ENCODE measurements at places on chromosomes 4 and X.
A peak's percentile ranks its signal among the peaks of the same experiment; 100 is the strongest.

- peak; percentile 66 for DNase-seq
Measured at GRCh38 chr4:116358633-116359222, 726.6 kb downstream of the TRAM1L1 start.

DNA sequence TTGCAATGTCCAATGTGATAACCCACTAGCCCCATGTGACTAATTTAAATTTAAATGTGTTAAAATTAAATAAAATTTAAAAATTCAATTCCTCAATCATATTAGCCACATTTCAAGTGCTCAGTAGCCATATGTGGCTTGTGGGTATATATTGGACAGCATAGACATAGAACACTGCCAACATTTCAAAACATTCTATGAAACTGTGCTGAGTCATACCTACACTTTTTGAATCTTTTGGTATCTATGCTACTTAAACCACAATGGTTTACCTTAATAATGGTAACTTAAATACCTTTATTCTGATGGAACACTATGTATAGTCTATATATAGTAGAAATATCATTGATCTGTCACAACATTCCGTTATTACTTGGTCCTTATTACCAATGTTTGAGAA lies 223.4 kb upstream of the ATOH1 start:
- DNase-seq: no peak

DNA sequence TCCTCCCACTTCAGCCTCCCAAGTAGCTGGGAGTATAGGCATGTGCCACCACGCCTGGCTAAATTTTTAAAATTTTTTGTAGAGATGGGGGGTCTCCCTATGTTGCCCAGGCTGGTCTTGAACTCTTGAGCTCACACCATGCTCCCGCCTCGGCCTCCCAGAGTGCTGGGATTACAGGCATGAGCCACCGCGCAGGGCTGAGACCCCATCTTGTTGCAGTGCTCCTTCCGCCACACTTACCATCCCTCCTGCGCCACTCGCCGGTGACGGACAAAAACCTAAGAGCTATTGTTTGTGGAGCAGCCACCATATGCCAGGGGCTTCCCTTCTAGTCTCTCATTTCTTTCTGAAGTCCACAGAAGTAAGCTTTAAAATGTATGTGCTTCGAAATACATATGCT lies 34.5 kb downstream of the NSG1 start:
- DNase-seq: no peak

- DNase-seq: no peak
Measured at GRCh38 chr4:67883458-67883857, 344 bp downstream of the TMPRSS11D start.

GRCh38 chrX:44291468-44292092 lies 51.9 kb downstream of the EFHC2 start:
- DNase-seq: no peak

DNA sequence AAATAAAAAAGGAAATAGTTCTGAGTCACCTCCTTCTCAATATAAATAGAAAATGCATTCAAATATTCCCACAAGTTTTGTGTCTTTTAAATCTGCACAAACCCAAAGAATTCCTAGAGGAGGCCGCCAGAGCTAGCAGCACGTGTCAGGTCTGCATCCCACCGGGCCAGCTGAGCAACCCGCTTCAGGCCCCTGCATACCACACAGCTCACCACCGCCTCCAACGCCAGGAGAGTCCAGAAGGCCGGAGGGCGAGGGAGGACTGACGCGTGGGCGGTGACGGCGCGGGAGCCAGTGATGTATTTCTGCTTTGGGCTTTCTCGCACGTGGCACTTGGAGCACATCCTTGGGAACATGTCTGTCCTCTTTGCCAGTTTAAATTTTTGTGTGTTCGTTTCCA lies 61.9 kb upstream of the CLDN34 start:
- peak; percentile 19 for DNase-seq

DNA sequence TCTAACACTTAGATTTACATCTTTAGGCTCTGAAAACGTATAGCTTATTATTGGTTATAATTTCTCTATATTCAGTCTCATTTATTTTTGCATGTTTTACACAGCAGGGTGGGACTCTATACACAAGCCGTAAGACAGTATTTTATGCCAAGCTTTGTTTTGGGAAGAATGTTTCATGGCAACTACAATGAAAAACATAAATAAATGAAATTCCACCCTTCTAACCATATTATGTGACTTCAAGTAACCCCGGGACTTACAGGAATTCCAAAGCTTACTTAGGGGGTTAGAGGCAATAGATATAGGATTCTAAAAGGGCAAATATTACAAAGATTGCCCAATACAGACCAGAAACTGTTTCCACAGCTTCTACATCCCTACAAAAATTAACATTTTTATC lies 370.9 kb downstream of the PRR32 start:
- no peak for DNase-seq

- no peak for DNase-seq
Measured at GRCh38 chrX:20500171-20500865, 233.6 kb upstream of the RPS6KA3 start.

DNA sequence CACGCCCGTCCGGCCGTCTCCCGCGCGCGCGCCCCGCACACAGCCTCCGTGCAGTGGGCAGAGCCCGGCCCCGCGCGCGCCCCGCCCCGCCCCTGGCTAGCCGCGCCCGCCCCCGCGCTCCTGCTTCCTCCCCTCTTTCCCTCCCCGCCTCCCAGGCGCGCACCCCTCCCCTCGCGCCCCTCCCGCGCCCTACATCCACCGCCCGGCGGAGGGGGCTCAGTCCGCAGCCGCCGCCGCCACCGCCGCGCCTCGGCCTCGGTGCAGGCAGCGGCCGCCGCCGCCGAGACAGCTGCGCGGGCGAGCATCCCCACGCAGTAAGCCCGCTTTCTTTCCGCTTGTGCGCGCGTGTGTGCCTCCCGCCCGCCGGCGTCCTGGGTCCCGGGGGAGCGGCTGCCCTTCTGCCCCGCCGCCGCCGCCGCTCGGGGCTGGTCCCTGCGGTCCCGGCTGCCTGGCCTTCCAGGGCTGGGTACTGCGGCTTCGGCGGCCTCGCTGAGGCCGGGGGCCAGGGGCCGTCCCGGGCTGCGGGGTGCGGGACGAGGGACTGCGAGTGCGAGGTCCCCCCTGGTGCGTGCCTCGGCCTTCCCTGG lies at the start of gene FHL1:
FHL1 (plus strand) TSS at position 219 of the 587 bp plus-strand sequence.
- DNase-seq: peak; percentile 51

DNA sequence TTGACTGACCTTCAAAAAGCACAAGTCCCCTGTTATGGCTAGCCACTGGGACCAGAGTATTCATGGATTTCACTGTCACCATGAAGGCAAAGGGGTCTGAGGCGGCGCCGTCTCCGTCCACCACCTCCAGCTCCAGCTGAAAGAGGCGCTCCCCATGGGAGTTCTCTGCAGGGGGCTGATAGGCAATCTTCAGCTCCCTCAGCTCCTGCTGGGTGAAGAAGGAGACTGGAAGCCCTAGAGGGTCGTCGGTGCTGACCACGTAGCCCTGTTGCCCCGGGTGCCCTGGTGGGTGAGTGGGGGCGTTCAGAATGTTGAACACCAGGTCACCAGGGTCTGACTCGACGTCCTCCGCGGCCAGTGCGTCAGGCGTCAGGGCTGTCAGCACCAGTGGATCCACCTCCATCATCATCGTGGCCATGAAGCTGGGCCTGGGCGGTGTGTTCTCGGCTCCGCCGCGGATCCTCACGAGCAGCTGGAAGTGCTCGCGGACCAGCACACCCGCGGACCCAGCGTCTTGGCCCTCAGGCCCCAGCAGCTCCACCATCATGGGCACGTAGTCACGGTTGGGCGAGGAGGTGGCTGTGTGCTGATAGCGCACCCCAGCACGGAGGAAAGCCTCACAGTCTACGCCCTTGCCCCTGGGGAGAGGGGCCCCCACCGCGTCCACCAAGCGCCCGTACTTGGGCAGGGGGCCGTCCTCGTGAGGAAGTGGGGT lies 987 bp downstream of the FREM3 start:
- no peak for DNase-seq

DNA sequence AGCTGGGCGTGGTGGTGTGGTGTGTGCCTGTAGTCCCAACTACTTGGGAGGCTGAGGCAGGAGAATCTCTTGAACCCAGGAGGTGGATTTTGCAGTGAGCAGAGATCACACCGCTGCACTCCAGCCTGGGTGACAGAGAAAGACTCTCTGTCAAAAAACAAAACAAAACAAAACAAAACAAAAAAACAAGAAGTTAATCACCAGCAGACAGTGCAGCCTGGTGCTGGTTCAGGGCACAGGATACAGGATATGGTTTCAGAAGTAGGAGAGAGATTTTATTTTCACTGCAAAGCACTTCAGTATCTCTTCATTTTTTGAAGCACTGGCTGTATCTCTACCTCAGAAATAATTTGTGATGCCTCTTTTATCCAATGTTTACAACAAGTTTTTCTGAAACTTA lies 1222.9 kb upstream of the PRKX start:
- no peak for DNase-seq

GRCh38 chr4:151012820-151013219 lies 2.3 kb downstream of the LRBA start:
- DNase-seq: no peak

DNA sequence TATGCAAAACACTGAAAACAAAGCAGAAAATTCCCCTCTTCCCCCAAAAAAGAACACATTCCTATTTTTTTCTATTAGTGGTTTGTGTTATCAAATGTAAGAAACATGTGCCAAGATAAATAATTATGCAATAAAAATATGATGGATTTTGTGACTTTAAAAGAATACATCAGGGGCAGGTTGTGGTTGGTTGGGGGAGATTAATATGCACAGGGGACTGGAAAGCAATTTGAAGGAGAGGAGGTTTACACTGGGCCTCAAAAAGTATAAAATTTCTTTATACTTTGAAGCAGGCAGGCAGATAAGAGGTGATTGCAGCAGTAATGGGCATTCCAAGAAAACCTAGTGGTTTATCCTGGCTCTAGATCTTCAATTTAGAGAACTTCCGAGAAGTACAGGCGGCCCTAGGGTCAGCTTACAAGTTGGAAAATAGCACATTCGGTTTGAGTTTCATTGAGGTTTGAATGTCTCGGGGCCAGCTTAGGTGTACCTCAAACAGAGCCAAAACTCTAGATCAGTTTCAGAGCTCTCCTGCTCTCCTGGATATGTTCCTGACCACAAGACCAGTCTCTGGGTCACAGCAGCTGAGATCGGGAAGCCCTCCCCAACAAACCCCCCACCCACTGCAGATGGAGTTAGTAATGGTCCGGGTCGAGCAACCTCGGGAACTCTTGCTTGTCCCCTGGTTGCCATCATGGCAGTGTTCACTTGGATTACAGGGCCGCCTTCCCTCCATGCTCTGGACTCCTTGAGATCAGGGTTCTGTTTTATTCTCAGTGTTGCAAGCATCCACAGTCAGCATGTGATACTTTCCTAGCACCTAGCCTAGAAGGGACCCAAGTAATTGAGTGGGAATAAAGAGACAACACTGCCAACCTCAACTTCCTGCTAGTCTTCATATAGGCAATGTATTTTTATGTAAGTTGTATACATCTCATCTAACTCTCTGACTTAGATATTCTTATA lies 112.1 kb upstream of the DDIT4L start:
- DNase-seq: no peak

DNA sequence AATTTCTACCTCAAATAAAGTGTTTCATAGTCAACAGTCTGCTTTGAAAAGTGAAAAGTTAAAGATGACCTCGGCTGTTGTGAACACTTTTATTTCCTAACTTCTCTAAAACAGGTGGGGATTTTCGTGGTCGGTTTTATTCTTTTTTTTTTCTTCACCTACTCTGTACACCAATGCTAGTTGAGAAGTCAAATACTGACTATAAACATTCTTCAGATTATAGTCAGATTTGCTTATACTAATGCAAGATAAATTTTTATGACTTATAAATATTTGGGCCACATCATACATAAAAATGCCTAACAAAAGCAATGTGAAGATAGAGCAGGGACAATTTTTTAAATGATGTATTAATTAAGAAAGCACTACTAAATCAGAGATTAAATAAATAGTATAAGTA lies 98.1 kb upstream of the GPR34 start:
- no peak for DNase-seq

- no peak for DNase-seq
Measured at GRCh38 chrX:2921193-2921592, 7.9 kb downstream of the ARSD start.

DNA sequence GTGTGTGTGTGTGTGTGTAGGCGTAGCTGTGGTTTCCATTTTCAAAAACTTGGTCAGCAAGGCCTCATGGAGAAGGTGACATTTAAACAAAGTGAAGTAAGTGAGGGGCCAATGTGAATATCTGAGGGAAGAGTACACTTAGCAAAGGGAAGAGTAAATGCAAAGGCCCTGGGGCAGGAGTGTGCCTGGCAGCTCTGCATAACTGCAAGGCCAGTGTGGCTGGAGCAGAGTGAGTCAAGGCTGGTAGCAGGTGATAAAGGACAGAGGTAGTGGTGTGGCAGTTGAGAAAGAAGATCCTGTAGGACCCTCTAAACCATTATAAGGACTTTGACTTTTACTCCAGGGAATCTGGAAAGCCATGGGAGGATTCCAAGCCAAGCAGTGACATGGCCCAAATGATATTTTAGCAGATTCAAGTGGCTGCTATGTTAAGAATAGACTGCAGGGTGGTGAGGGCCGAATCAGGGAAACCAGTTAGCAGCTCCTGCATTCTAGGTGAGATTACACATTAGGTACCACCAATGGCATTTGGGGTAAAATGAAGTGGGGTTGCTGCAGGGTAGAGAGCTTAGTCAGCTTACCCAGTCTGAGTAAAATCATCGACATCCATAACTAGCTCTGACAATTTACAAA lies 5.9 kb upstream of the TBC1D1 start:
- DNase-seq: no peak

- DNase-seq: no peak
Measured at GRCh38 chr4:6702761-6703160, 6.9 kb downstream of the MRFAP1L1 start.

GRCh38 chr4:44161756-44162155 lies 286.9 kb downstream of the KCTD8 start:
- DNase-seq: no peak

GRCh38 chr4:181756451-181757095 lies 486.6 kb upstream of the TENM3 start:
- peak; percentile 50 for DNase-seq

GRCh38 chr4:16256343-16256742 lies 30.1 kb upstream of the TAPT1 start:
- DNase-seq: no peak

DNA sequence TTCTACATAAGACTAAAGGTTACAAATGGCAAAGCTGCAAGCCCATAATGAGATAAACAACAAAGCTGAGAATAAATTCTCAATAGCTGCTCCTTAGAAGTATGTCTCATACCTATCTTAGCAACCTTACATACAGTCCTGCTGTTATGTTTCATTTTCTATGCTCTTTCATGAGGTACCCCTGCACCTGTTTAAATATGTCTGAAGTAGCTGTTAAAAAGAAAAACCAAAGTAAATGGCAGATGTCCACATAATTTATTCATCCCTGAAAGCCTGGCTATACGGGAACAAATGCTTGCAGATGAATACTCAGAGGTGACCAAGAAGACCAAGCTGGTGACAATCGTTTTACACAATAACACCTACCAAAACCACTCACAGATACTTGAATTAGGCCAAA lies 22.5 kb downstream of the PPA2 start:
- DNase-seq: no peak

DNA sequence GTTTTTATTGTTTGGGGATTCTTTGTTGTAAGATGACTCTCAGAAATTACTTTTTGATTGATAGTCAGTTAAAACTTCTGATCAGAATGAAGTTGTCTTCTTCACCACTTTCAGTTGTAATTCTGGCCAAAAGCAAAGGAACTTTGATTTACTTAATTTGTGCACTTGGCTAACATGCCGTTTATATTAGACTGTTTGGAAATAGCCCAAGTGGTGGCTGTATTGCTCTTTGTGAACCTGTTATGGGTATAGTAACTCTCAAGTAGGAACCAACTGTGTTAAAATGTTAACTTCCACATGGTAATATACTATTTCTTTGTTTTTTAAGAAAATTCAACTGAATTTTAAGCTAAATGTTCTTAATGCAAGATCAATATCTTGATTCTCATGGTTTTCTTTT lies 581.9 kb downstream of the GRID2 start:
- DNase-seq: no peak

GRCh38 chr4:73028621-73029020 lies 40.9 kb downstream of the COX18 start:
- DNase-seq: no peak

Data from fibroblast of skin of right quadriceps (primary cell).